ENCODE measurements at places on chromosomes 1 and 21.

DNA sequence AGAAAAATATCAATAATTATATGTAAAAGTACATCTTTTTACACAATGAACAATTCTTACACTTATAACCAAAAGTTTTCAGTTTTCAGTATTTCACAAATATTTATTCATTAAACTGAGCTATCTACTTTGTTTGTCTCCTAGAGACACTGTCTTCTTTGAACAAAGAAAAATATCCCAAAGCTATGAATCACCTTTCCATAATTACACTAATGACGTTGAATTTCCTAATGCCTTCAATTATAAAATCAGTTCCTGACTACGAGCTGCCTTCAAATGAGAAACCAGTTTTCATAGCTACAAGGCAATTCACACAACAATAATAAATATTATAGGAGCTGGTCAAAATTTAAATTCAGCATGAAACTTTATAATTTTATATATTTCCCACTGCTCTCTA is 201.8 kb upstream of the BRINP3 start:
- no peak for DNase-seq

DNA sequence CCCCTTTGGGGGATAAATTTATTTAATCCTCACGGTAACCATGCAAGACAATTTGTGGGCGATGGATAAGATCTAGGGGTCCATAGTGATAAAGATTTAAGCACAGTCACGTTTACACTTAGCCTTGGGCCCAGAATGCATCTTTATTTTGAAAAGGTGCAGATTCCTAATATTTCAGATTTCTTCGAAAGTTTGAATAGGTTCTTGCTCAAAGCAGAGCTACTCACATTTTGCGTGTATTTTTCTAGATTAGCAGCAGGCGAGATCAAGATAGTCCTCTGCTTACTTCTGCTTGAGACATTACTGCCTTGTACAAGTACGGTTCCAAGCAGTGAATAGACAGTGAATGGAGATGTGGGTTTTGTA is 647 bp downstream of the TSEN15 start:
- DNase-seq, result no peak

- peak; percentile 82 for DNase-seq
These were observed 19.7 kb downstream of the BCAR3 start for GRCh38 chr1:93661829-93662474.

DNA sequence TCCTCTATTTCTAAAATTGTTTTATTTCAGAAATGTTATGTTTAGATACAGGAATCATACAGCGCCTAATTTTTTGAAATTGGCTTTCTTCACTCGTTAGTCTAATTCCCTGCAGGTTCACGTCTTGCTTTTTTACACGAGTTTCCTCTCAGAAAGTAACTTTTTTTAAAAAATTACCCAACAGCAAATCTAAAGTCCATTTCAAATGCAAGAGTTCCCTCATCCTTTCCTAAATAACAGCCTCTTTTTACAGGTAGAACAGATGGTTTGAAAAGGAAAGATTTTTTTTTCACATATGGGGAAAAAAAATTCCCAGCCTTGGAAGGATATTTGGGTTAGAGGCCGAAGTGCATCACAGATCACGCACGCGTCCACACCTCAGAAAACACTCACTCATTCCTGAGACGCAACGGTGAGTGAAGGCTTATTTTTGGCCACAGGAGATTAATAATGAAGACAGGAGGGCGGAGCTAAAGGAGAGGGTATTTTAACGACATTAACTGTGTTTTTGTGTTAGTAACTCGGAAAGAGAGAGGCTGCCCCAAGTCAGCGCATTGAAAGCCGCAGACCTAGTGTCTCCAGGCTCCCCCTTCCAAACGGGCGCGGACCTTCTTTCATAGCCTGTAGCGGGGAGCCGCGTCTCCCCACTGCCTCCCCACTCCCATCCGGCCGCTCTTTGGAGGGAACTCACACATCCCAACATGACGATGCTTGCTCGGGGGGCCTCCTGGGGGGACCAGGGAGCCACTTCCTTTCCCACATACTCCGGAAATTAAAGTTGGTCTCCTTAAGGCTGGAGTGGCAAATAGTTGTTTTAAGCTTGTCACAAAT is 969 bp upstream of the RIPK4 start:
- DNase-seq, result no peak

DNA sequence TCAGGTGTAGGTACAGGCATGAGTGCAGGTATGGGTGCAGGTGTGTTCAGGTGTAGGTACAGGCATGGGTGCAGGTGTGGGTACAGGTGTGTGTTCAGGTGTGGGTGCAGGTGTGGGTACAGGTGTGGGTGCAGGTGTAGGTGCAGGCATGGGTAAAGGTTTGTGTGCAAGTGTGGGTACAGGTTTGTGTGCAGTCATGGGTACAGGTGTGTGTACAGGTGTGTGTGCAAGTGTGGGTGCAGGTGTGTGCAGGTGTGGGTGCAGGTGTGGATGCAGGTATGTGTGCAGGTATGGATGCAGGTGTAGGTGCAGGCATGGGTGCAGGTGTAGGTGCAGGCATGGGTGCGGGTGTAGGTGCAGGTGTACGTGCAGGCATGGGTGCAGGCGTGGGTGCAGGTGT is 79.4 kb upstream of the ACTL8 start:
- DNase-seq, result peak; percentile 7

GRCh38 chr1:9121496-9122409 is 7.1 kb downstream of the GPR157 start:
- no peak for DNase-seq

DNA sequence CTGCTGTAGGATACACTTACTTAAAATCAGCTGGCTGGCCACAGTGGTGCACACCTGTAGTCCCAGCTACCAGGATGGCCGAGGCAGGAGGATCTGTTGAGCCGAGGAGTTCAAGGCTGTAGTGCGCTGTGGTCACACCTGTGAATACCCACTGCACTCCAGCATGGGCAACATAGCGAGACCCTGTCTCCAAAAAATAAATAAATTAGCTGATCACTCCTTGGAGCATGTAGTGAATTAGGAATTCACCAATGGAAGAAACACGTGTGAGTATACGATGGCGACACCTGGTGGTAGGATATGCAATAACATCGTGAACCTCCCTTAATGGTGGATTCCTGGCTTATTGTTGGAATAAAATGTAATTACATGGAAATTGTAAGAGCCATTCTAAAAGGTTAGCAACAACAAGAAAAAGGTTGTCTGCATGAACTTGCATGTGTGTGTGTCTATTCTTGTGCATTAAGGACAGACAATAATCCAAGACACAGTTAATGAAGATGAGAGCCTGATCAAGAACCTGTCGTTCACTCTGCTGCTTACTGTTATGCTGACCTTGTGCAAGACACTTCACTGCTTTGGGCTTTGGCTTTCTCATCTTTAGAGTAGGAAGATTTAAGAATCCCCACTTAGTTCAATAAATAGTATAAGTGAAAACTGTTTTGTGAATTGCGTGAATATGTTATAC is 38.6 kb upstream of the COX20 start:
- peak; percentile 71 for DNase-seq

DNA sequence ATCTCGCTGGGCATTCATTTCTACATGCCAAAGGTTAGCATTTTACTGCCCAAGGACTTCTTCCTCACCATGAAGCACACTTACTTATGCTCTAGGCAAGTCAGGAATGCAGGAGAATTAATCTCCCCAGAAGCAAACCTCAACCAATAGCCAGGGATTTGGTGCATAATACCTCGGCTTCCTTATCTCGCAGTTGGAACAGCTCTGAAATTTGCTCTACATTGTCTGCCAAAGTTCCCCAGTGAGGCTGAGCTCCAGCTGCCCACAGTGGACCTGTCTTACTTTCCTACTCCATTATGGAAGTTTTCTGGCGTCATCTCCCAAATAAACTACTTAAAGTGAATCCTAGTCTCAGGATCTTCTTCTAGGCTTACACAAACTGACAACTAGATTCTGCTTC is 57.6 kb upstream of the PPM1J start:
- DNase-seq, result no peak

GRCh38 chr1:96966536-96967138 is 245.1 kb downstream of the PTBP2 start:
- DNase-seq, result peak; percentile 76

GRCh38 chr1:57512386-57512785 is 88.5 kb upstream of the DAB1 start:
- DNase-seq, result no peak

DNA sequence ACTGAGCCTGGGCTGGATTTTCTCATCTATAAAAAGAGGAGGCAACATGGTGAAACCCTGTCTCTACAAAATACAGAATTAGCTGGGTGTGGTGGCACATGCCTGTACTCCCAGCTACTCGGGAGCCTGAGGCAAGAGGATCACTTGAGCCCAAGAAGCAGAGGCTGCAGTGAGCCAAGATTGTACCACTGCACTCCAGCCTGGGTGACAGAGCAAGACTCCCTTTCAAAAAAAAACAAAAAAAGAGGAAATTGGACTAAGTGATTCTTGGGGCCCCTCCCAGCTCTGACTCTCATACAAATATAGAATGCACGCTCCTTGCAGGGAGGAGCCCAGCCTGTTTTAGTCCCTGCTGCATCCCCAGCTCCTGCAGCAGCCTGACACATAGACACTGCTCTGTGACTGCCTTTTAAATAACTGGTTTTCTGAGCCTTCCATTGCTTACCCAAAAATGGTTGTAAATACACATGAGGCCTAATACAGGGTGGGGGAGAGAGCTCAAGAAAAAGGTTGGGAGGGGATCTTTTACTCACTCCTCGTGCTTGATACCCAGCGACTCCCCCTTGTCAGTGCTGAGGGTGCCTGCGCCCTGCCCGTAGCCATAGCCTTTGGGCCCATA is 17.2 kb downstream of the CSRP1 start:
- DNase-seq, result no peak

GRCh38 chr1:160850993-160851392 is 11.7 kb downstream of the CD244 start:
- DNase-seq, result no peak

GRCh38 chr1:244248426-244248825 is 197.3 kb downstream of the ZBTB18 start:
- DNase-seq, result no peak

DNA sequence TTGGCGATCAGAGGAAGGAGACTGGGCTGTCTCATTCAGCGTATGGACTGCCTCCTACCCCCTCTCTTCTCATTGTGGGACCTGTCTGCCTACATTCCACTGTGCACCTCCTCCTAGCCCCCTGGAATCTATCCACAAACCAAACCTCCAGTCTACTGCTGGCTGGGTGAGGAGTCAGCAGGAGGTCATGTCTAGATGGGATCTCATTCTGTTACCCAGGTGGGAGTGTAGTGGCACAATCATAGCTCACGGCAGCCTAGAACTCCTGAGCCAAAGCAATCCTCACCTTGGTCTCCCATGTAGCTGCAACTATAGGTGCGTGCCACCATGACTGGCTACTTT is 18.0 kb upstream of the TTC22 start:
- no peak for DNase-seq

DNA sequence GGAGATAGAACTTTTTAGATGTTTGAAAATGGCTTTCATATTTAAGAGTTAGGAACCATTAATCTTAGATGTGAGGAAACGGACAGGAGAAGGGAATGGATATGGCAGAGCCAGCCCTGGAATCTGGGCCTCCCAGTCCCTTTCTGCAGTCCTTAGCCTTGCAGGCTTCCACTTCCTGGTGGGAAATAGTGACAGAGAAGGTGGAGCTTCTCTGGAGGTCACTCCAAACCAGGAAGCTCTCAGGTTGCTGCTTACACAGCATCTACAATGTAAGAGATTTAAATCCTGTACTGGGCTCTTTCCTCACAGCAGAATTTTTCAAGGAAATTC is 2.5 kb downstream of the S100A11 start:
- DNase-seq, result no peak

DNA sequence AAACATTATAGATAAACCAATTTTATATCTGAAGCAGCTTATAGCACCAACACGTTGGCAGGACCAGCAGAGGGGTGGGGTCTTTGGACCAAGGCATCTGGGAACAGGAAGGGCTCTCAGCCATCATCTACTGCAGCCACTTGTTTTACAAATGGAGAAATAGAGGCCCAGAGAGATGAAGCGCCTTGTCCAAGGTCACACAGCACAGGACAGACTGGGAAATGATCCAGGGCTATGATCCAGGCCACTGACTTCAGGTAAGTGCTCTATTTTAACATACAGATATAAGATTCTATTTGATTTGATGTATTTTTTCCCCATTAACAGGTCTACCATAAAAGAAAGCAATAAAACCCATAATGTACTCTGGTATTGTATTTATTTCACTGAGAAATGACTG is 16.9 kb downstream of the GADD45A start:
- no peak for DNase-seq

GRCh38 chr1:96360036-96360795 is 361.4 kb upstream of the PTBP2 start:
- DNase-seq, result peak; percentile 76

DNA sequence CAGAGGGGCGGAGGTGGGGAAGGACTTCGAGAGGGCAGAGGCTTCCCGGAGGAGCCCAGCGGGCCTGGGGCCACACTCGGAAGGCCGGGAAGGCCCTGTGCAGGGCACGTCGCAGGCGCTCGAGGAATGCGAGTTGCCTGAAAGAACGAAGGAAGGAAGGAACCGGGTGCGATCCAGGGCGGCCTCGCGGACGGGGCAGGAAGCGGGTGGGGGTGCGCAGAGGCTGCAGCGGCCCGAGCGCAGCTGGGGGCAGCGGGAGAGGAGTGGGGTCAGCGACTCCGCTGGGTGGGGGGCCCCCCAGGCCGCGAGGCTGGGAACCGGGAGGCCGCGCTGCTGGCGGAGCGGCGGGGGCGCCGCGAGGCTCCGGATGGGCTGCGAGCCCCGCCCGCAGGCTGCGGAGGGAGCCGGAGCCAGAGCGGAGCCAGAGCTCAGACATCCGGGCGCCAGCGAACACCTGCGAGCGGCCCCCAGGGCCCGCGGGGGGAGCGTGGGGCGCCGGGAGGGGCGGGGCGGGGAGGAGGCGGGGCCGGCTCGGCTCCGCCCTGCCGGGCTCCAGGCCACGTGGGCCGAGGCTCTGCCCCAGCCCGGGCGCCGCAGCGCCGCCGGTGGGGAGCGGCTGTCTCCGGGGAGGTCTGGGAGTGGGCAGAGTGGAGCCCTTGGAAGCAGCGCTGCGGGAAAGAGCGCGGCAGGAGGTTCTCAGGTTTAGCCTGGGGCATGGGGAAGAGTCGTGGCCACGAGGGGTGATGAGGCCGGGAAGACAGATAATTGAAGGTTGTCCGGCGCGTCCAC is 4.6 kb downstream of the ID3 start:
- DNase-seq, result peak; percentile 74

- DNase-seq, result no peak
These were observed 621.4 kb upstream of the RGS18 start for GRCh38 chr1:191536791-191537429.

- no peak for DNase-seq
These were observed 70.0 kb downstream of the APP start for GRCh38 chr21:26100573-26100972.

- DNase-seq, result no peak
These were observed 390.4 kb upstream of the ADGRL2 start for GRCh38 chr1:81410351-81410750.

- no peak for DNase-seq
These were observed 337.5 kb downstream of the CHRM3 start for GRCh38 chr1:239723776-239724367.

GRCh38 chr1:198943484-198944187 is 304.8 kb downstream of the PTPRC start:
- DNase-seq, result no peak

GRCh38 chr1:6612641-6613360 is 730 bp upstream of the PHF13 start:
- peak; percentile 32 for DNase-seq
